Myocyte (in vitro differentiated cells): ENCODE measurements at places on chromosomes 13 and 19. TPM values are rescaled to one million over a fixed set of nuclear protein-coding genes. Genes with fewer than 3 reads are reported as not detected.
A peak's percentile ranks its signal among the peaks of the same experiment; 100 is the strongest.

RASIP1 gene
- total RNA-seq, result 0.05 TPM in 2 replicates

DNA sequence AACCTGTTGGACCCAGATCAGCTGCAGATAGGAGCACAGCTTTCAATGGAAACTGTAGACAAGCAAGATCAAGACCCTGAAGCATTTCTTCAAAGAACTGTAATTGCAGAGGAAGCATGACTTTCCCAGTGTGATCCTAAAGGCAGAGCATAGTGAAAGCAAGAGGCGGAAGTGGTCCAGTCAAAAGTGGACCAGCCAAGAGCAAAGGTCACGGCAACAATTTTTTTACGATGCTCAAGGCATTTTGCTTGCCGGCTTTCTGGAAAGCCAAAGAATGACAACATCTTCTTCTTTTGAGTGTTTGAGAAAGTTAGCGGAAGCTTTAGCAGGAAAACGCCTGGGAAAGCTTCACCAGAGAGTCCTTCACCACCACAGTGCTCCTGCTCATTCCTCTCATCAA lies 111.6 kb downstream of the RNF17 start:
- DNase-seq, result no peak

GRCh38 chr19:12783291-12783848 lies 7.9 kb upstream of the JUNB start:
- DNase-seq, result no peak

DNA sequence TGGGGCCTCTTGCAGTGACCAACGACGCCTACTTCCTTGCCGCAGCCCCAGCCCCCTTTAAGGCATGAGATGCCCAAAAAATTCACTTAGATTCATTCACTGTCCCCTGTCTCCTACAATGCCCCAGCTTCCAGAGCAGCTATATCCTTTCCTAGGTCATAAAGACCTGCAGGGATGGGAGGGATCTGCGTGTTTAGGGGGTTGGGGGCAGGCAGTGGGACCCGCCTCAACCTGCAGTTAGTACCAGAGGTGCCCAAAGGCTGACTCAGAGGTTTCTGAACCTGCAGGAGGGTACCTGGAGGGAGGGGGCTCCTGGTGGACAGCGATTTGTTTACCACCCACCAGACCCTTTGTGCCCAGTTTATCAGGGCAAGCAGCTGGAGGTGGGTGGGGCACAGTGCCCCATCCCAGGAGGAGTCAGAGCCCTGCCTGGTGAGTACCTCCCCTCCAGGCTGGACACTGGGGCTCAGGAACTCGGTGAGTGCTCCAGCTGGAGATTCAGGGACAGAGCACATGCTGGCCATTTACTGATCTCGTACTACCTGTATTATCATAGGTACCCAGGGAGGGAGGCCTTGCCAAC lies 10.1 kb downstream of the RPS28 start:
- DNase-seq, result no peak

GRCh38 chr19:5592531-5593342 lies 25.0 kb upstream of the TINCR start:
- DNase-seq, result no peak

GRCh38 chr13:24203811-24204210 lies 43.3 kb downstream of the SPATA13 start:
- peak; percentile 63 for DNase-seq

TNNT1 gene
- 4,534 and 4,610 TPM in 2 replicates for total RNA-seq

OXGR1 gene
- not detected in 2 replicates for total RNA-seq

GRCh38 chr13:51222686-51223559 lies 725 bp downstream of the FAM124A start:
- no peak for DNase-seq

CEACAM7 gene
- not detected in 2 replicates for total RNA-seq

GRCh38 chr13:43877766-43878165 lies 1.8 kb downstream of the CCDC122 start:
- DNase-seq, result no peak

DNA sequence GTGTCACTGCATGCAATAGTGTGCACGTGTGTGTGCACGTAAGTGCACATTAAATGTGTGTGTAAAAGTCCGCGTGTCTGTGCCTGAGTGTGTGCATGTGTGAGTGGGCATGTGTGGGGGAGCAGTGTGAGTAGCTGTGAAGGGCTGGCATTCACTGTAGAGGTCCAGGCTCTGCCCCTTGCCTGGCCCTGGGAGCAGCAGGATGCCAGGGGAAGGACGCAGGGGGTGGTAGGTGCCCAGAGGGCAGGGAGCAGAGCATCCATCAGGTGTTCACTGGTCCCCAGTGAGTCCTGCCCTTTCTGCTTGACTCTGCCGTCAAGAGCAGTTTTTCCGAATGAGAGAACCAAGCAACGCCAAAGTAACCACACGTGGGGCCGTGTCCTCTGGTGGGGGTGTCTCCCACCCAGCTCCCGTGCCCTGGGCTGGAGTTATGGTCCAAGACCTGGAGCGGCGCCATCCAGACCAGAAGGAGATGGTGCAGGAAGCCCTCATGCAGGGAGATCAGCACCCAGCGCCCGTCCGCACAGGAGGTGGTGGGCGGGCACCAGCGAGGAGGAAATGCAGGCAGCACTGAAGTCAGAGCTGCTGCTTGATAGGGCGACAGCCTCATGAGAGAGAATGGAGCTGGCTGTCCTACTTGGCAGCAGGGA lies 68.5 kb downstream of the TEX29 start:
- no peak for DNase-seq

GRIK5 gene
- 0.13 TPM in 1 of 2 replicates, not detected in the other for total RNA-seq

- peak; percentile 29 for DNase-seq
Observed at GRCh38 chr19:45716359-45717130, 14.2 kb downstream of the FBXO46 start.

- no peak for DNase-seq
Observed at GRCh38 chr13:83824560-83824959, 57.7 kb downstream of the SLITRK1 start.

- DNase-seq, result peak; percentile 69
Observed at GRCh38 chr13:100566543-100566942, 22.0 kb downstream of the GGACT start.

DNA sequence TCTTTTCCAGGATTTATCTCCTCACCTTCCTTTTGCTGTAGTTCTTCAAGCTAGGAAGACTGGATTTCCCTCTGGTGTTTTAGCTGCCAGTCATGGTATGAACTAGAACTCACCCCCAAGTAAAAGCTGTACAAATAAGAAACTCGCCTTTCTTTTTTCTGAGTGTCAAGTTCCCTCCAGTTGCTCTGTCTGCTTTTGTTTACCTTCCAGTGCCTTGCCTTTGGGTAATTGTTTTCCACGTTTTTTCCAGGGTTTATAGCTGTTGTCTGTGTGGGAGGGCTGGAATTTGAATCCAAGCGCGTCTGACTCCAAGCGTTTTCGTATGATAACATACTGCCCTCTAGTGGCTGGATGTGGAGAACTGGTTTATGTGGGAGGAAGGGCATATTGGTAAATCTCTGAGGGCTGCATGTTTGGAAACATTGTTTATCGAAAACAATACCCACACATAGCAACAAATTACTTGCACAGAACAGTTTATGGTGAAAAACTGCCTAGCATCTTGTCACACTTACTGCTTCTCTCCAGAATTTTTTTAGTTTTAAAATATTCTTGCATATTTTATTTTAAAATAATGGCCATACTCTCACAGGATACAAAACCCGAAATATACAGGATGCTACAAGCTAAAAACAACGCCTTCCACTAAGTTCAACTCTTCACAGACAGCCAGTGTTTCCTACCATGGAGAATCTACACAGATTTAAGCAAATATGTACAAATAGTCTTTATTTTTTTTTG lies 19.2 kb downstream of the RCN3 start:
- DNase-seq, result peak; percentile 93

LYPD3 gene
- 0.21 and 0.37 TPM in 2 replicates for total RNA-seq

DNA sequence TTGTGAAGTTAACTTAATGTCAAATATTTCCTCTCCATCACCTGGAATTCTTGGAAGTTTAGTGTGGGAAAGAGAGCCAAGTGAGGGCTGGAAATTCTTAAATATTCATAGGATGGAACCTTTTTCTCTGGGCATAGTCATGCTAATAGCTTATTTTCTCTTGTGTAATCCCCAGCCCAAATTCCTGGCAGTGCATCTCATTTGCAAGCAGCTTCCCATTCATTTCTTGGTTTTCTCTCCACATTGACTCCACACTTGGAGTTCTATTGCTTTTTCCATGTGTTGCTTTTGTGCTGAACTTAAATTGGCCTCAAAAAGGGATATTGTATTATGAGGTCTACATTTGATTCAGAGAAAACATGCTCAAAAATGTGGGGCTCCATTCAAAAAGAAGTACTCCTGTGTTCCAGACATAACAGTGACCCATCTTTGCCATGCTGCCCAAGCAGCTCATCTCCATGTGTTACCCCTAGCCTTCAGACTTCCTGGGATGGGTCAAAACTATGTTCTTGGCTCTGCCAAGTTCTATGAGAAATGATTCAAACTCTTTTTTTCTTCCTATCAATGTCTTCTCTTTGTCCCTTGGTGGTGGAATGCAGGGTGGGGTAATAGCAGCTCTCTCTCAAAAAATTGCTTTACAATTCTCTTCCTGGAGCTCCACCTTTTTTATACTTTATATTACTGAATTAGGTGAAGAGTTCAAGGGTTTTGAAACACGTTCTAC lies 2471.5 kb downstream of the PCDH9 start:
- DNase-seq, result no peak

GRCh38 chr19:10797541-10798256 lies 38.3 kb downstream of the TMED1 start:
- peak; percentile 51 for DNase-seq

DNA sequence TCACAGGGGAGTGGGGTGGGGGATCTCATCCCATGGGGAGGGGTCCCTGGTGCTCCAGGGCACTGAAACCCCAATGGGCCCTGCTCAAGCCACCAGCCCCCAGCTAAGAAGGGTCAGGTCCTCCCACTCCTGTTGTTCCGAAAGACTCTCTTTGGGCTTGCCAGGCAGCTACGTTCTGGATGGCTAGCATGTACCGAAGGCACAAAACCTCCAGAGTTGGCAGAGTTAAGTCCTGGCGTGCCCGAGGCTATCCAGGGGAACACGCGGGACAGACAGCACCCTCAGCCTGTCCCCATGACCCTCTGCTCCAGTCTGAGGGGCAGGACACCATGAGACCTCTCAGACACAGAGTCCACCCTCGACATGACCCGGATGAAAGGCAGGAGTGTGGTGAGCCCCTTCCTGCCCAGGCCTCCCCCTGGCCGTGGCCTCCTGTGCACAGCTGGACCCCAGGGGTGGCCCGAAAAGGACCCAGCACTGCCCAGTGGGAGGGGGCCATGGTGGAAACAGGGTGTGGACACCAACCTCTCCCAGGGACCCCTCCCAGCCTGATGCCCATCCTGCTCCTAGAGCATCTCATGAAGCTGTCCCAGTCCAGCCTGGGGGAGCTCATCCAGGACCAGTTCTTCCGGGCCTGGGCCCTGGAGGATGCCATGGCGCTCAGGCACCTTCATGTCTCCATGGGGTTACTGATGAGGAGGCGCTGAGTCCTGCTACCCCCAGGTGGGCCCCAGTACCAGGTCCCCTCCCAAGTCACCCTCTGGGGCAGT lies 53.0 kb upstream of the TPM4 start:
- no peak for DNase-seq

DNA sequence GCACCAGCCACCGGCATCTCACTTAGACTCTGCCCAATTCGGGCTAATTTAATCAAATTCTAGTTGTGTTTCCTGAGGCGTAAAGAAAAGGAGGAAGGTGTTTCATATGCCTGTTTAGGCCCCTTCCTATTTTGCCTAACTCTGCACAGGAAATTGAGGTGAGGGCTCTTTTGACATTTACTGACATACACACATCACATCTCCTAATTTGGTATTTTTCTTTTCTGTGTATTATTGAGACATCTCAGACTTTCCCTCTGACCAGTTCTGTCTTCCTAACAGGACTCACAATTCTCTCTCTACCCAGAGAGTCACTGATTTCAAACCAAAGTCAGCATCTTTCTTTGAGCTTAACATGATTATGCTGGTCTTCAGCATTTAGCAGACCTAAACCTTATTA lies 7.9 kb downstream of the CEACAM3 start:
- no peak for DNase-seq

DNA sequence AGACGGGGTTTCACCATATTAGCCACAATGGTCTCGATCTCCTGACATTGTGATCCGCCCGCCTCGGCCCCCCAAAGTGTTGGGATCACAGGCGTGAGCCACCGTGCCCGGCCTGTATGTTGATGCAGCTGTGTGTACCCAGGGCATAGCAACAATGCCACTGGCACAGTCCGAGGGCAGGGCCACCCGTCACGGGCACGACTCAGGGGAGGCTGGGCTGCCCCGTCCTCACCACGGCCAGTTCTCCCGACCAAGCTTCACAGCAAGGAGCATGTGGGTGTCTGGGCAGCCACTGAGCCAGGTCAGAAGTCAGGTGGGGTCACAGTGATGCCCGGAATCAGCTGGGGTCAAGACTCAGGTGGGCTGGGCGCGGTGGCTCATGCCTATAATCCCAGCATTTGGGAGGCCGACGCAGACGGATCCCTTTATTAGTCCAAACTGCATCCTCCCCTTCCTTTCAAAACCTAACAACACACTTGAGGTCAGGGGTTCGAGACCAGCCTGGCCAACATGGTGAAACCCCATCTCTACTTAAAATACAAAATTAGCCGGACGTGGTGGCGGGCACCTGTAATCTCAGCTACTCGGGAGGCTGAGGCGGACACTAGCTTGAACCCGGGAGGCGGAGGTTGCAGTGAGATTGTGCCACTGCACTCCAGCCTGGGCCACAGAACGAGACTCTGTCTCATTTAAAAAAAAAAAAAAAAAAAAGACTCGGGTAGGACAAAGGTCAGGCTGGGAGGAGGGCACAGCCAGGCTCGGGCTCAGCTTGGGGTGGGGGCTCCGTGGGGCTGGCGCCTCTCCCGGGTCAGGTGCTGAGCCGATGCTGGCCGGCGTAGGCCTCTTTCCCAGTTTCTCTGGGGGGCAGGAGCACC lies 1.2 kb upstream of the CDC34 start:
- no peak for DNase-seq

GRCh38 chr19:41174297-41174928 lies 18.6 kb upstream of the CYP2S1 start:
- no peak for DNase-seq

DNA sequence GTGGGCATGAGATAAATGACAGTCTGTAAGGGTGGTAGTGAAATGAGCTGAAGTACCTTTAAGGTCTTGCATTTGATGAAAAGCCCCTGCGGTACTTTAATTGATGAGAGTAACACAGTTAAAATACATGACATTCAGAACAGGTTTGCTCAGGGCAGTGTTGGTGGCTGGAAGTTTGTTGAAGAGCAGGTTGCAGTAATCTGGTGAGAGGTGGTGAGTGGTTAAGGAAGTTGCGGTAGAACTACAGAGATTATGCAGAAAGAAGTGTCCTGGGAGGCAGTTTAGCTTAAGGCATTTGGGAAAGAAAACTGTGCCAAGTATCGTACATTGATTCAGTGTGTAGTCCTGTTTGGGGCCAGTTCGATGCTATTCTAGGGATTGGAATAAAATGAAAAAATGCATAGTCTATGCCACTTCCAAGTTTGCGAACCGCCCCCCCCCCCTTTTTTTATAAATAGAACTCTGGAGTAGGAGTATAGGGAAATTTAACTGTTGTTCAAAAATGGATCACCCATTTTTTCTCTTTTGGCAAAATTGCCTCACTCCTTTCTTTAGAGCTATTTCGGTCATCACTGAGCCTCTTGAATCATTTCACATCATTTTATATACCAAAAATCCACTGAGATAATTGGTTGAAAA lies 42.7 kb downstream of the SLAIN1 start:
- no peak for DNase-seq
